ENCODE measurements at places on chromosomes 6 and 20.

GRCh38 chr20:53337390-53338101 lies 256.1 kb downstream of the ZNF217 start:
- no peak for DNase-seq

GRCh38 chr20:38893565-38894090 lies 32.6 kb upstream of the FAM83D start:
- peak; percentile 22 for DNase-seq

DNA sequence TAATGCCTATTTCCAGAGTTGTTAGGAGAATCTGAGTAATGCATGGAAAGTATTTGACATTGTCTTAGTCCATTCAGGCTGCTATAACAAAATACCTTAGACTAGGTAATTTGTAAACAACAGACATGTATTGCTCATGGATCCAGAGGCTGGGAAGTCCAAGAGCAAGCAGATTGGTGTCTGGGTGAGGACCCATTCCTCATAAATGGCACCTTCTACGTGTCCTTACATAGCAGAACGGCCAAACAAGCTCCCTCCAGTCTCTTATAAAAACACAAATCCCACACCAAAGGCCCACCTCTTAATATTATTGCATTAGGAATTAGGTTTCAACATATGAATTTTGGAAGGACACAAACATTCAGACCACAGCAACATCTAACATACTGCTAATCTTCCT lies 30.2 kb downstream of the MBOAT1 start:
- DNase-seq = no peak

GRCh38 chr6:145600299-145600698 lies 135.0 kb downstream of the EPM2A start:
- DNase-seq = no peak

DNA sequence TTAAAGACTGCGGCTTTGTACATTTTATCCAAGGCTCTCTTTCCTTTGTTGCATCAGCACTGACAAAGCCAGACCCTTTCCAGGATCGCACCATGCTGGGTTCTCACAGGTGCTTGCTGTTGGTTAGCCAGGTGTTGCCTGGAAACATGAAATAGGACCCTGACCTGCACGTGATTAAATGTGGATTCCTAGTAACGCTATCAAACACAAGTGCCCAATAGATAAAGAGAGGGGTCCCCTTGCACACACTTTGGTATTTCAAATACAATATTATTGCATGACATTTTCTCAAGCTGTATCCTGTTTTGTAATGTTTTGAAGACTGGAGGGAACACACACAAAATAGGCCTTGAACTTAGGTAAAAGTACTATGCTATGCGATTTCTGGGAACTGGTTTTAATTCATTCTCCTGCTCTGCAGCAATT lies 73.3 kb downstream of the AKAP12 start:
- DNase-seq = no peak

- peak; percentile 96 for DNase-seq
Observed at GRCh38 chr6:135870722-135871121, 19.2 kb downstream of the PDE7B start.
